Panc1 (cell line): ENCODE measurements at places on chromosomes 5 and 9.

GRCh38 chr5:156778139-156778706 lies 71.9 kb upstream of the PPP1R2B start:
- DNase-seq, result no peak

- DNase-seq, result no peak
Measured at GRCh38 chr9:134932171-134932570, 14.5 kb upstream of the FCN1 start.

- DNase-seq, result no peak
Measured at GRCh38 chr9:92642564-92642963, 27.4 kb downstream of the IPPK start.

GRCh38 chr5:149540089-149540488 lies 11.2 kb downstream of the CSNK1A1 start:
- no peak for DNase-seq

GRCh38 chr5:155082401-155082800 lies 68.8 kb downstream of the KIF4B start:
- DNase-seq, result peak; percentile 18

DNA sequence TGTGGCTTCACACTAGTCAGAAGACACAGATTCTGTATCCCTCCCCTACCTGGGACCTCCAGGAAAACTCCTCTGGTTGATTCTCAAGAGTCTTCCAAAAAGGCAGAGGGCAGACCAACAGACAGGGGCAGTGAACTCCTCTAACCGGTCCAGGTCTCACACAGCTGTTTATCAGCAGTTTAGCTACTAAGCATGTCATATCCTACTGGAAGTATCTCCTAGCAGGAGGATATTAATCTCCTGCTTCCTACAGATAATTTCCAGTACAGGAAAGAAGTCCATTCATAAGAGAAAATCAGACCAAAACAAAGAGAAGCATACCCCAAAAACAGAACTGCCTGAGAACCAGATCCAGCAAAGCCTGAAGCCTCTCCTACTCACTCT lies 64.3 kb downstream of the DTWD2 start:
- no peak for DNase-seq

DNA sequence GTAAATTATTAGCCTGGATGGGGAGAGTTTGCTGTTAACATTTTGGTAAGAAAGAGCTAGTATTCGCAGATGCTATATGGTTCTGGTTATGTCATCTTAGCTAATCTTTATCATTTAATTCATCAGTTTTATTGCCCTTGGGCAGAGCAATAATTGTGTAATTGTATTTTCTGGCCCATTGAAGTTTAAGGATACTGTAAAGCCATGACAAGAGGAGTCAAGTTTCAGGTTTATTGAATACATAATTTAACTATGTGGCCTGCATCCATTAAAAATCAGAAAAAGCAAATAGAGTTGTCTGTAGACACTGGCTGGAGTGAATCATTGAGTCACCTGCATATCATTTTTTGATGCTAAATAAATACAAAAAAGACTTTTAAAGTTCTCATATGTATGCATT lies 255.8 kb downstream of the PRELID2 start:
- no peak for DNase-seq

DNA sequence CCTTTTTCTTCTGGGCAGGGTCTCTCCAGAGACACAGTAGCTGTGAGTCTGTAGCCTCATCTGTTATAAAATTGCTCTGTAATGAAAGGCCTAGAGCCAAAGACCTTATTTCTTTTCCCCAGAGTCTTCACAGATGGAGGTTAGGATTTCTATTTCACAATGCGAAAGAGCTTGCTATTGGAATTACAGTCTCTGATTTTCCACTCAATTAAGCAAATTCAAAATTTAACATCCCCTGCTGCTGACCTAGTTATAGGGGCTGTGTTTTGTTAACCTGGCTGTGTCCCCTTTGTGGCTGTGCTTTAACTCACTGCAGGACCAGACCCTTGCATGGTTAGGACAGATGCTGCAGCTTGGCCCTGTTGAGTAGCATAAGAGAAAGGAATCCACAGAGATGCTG lies 190.3 kb upstream of the NMUR2 start:
- DNase-seq, result no peak

GRCh38 chr9:81535542-81536241 lies 153.7 kb downstream of the TLE1 start:
- DNase-seq, result peak; percentile 77

DNA sequence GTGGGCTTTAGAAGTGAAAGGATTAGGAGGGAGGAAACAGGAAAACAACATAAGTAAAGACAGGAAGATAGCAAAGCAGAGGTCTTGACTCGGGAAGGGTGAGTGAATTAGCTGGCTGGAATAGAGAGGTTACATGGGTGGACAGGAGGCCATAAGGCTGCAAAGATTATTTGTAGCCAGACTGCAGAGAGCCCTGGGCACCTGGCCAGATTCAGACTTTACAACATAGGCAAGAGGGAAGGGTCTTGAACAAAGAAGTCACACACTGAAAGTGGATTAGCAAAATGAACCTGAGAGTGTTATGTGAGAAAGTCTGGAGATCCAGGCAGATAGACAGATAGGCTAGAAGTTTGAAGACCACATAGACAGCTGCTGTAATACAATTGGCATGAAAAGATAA lies 29.7 kb upstream of the CER1 start:
- DNase-seq, result no peak

DNA sequence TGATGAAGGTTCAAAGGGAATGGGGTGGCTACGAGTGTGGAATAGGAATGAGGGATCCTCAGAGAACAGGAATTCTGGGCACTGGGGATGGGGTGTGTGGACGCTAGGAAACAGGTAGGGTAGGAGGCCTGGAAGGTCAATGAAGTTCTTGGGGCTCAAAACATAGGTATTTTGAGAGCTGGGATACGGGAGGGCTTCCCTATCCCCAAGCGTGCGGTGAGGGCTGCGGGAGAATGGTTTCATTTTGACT lies 718 bp downstream of the QSOX2 start:
- no peak for DNase-seq

DNA sequence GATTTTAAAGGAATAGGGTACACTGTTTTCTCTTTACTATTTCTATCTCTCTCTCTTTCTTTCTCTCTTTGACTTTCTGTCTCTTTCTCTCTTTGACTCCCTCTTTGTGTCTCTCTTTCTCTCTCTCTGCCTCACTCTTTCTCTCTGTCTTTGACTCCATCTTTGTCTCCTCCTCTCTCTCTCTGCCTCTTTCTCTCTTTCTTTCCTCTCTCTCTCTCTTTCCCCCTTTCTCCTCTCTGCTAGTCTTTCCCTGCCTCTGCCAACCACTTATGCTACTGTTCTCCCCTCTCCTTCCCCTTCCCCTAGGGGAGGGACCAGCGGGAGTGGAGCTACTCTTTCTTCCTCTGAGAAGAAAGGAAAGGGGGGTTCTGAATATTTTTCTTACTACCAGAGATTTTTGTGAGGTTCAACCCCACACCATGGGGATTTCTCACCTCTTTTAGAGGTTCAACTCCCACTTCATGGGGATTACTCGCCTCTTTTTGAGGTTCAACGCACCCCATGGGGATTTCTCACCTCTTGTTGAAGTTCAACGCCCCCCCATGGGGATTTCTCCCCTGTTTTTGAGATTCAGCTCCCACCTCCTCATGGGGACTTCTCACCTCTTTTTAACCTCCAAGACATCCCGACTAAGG lies 309.9 kb downstream of the NR3C1 start:
- no peak for DNase-seq

DNA sequence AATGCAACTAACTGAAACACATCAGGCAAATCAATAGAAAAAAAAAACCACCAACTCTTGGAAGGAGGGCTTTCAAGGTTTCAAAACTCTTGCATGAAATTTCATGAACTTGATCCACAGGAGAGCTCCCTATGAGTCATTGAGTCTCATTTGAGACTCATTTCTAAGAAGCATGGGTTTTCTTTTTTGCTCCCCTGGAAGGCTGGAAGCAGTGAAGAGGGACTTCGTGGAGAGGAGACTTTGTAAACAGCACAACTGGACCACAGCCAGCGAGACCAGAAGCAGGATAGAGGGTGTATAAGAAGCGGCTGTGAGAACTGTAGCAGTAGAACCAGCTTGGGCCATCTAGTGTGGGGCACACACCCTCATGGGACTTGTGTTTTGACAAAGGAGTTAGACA lies 41.2 kb upstream of the RAPGEF1 start:
- DNase-seq, result no peak

- DNase-seq, result no peak
Measured at GRCh38 chr5:69292306-69292705, 40.3 kb downstream of the CCDC125 start.

DNA sequence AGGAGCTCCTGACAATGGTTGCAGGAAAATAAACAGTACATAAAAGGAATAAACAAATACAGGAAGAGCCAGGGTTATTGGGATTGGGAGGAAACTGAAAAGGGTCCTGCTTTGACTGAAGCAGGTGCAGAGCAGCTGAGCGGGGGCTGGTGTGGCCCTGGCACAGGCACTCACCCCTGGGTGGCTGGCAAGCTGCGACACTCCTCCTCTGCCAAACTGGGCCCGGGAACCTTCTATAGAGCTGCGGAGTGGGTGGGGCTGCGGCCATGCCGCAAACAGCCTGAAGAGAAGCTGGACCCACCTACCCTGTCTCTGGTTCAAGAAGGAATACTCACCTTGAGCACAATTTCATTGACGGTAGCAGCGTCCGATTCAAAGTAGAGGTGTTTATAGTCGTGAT lies 182.5 kb downstream of the GAPVD1 start:
- no peak for DNase-seq

DNA sequence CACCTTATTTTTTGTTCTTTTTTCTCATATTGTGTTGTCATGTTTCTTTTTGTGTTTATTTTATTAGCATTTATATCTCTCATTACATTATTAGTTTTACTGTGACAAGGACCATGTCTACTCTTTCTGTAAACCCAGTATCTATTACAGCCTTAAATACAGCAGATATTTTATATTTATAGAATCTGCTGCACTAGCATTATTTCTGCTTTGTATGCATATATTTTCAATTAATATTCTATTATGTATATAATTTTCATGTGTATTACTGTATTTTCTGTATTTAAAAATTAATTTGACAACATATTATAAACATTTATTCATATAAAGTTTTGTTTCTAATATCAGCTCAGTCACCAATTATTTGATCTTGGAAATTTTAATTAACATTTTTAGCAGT lies 19.5 kb upstream of the C6 start:
- DNase-seq, result no peak

DNA sequence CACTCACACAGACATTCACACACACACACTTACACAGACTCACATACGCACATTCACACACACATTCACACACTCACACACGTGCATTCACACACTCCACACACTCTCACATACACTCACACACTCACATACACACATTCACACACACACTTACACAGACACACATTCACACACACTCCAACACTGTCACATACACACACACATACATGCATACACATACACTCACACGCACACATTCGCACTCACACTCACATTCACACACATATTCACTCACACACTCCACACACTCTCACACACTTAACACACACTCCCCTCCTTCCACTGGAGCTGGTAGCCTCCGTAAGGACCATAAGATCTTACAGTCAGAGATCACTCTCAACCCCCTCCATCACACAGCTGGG lies 26.2 kb downstream of the CAMK2A start:
- no peak for DNase-seq

GRCh38 chr9:81028504-81028903 lies 660.8 kb downstream of the TLE1 start:
- peak; percentile 85 for DNase-seq
